ENCODE measurements at places on chromosomes 6 and 20.
A peak's percentile ranks its signal among the peaks of the same experiment; 100 is the strongest.

DNA sequence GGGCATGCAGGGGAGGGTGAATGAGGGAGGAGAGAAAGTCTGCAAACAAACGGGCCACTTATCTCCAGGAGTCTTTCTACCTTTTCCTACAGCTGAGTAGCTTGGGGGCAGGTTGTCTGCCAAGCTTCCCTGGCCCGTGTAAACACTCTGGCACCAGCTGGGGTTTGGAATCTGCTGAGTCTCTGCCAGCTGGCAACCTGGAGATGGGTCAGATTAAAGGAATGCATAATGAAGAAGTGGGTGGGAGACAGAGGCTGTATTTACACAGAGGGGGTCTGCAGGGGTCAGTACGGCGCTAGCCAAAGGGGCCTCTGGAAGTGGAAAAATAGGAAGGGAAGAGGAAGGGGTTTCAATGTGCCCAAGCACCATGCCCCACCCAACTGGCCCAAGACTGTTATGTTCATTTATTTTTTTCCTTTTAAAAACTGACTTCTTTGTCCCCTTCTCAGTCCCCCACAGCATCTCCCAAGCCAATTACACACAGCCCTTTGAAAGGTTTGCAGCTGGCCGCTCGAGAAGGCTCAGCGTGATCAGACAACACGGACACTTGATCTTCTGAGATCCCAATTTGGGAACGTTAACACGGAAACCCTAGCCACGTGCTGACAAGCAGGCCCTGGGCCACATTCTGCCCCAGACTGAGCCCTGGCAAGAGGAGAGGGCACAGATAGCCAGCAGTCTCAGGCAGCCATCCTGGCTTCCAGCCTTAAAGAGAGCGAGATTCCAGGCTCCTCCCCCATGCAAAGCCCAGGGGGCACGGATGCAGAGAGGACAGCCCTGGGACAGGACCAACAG is 25.2 kb downstream of the TRAM2 start:
- peak; percentile 94 for DNase-seq

DNA sequence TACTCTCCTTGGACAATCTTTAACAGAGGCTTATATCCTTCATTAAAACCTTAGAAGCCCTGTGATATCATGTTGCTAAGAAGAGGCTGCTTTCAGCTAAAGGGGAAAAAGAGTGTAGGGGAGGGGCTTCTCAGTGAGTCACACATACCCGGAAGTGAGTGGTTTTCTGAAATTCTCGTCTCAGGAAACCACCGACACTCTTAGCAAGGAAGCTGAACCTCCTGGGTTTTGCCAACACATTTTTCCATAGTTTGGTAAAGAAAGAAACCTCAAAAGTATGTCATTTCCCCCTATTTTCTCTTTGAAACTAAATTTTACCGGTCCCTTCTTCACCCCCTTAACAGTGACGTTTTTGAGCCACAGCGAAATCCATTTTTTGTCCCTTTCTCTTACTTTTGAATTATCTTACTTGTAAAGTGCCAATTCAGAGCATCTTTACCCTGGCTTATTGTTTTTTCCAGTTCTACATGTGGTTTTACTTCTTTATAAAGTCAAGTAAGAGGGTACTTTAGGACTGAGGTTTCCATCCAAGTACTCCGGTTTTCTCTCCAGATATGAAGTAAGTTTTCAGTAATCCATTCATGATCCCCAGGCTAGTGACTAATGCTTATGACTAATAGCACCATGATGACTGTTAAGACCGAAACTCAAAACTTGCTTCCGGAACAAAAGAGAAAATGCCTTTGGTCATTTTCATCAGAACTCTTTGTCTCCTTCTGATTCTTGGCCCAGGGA is 219.3 kb downstream of the ARHGAP18 start:
- DNase-seq: peak; percentile 96

DNA sequence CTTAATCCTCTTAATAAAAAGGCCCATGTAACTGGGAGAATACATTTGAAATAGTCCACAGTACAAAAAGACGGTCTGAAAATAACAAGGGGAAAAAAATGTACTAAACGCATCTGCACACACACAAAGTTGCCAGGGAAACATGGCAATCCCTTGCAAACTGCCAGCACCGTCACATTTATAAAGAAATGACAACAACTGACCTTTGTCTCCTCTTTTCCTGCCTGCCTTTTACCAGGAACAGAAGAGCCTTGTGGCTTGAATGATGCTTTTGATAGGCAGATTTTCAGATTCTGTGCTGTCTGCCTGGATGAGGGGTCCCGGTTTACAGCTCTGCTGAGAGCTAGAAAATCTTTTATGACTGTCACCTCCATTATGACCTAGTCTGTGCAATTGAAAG is 308.6 kb upstream of the ZFP64 start:
- DNase-seq: no peak

DNA sequence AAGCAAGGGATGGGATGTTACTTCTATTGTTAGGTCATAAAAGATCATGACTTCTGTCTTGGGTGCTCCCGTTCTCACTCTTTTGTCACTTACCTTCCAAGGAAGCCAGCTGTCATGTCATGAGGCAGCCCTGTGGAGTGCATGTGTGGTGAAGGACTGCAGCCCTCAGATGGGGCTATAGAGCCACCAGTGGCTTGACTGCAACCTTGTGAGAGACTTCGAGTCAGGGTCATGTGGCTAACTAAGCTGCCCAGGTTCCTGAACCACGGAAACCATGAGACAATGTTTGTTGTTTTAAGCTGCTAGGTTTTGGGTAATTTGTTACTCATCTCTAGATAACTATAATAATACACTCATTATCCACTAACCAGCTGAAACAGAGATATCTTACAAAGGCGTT is 477.1 kb downstream of the BTBD3 start:
- no peak for DNase-seq

GRCh38 chr6:130525408-130525807 is 159.6 kb downstream of the TMEM200A start:
- no peak for DNase-seq

DNA sequence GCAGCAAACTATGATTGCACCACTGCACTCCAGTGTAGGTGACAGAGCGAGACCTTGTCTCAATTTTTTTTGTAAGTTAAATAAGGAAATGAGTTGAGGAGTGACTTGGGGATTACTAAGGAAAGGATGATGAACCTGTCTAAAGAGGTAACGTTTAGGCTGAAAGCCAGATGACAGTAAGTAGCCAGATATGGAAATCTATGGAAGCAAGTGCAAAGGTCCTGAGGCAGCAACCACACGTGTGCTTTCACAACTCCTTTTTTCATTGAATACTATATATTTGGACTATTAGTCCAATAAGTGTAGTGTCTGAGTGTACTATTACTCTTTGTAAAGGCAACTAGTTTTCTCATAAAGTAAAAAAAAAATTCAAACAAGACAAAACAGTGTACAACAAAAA is 147.4 kb downstream of the CD24 start:
- no peak for DNase-seq

DNA sequence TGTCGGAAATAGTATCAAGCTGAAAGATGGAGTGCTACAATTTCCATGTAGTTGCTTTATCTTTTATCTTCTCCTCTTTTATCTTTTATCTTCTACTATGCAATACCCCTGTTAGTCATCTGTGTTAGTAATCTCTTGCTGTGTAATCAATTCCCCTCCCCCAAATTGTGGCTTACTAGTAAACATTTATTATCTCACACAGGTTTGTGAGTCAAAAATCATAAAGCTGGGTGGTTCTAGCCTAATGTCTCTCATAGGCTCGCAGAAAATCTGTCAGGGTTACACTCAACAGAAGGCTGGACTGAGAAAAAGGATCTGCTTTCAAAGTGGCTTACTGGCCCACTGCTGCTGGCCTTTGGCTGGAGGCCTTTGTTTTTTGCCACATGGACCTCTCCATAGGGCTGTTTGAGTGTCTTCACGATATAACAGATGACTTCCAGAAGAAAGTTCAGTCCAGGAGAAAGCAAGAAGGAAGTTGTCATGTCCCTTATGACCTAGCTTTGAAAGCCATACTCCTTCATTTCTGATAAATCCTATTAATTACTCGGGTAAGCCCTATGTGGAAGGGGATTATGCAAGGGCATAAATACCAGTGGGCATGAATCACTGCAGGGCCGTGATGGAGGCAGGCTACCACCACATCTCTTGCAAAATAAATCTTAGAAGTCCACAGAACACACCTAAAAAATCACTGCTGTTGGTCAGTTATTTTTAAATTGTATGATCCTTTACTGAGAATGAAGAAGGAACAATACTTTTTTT is 24.5 kb upstream of the PTCHD4 start:
- DNase-seq: peak; percentile 88

GRCh38 chr20:54351371-54352136 is 123.8 kb upstream of the DOK5 start:
- no peak for DNase-seq

- DNase-seq: no peak
These were observed 28.4 kb downstream of the DAAM2 start for GRCh38 chr6:39820553-39820952.

- no peak for DNase-seq
These were observed 325.7 kb downstream of the TBC1D32 start for GRCh38 chr6:121008553-121008952.

DNA sequence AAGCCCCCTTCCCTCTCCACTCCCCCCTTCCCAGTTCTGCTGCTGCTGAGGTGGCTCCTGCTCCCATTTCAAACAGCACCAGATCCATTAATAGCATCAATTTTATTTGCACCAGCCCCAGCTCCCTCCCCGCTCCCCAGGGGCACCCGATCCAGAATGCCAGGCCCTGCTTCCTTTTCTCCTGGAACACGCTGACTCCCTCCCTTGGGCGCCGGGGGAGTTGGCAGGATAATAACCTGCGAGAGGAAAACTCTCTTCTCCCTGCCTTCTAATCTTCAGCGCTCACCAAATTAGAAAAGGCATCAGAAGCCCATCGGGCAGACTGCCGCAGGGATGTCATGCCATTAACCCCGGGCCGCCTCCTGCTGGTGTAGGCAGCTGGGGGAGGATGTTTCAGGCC is 77.8 kb downstream of the NCR2 start:
- DNase-seq: no peak

- DNase-seq: no peak
These were observed 28.9 kb downstream of the PLG start for GRCh38 chr6:160730911-160731310.

GRCh38 chr20:46631212-46631869 is 19.9 kb downstream of the SLC13A3 start:
- peak; percentile 16 for DNase-seq

GRCh38 chr6:3744901-3745470 is 6.5 kb downstream of the PXDC1 start:
- DNase-seq: no peak

DNA sequence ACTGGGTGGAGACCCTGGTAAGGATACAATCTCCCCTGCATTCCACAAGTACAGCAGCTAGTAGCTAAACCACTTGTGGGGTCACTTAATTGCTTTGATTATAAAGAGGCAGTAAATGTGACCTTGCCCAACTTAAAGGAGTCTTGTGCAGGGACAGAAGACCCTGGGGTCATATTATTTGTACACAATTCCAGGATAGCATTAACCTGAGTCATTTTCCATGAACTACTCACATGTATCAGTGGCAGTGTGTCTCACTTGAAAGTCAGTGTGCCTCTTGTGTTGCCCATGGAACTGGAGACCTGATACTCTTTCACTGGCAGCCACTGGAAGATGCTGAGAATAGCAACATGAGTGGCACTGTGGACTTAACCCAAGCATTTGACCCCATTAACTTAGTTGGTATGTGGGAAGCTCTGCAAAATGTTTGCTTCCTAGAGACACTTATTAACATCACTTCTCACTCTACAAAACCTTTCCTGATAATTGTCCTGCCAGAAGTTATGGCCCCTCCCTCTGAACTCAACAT is 28.9 kb downstream of the CLIC5 start:
- DNase-seq: no peak

GRCh38 chr6:109290143-109290931 is 91.9 kb downstream of the CD164 start:
- DNase-seq: no peak

DNA sequence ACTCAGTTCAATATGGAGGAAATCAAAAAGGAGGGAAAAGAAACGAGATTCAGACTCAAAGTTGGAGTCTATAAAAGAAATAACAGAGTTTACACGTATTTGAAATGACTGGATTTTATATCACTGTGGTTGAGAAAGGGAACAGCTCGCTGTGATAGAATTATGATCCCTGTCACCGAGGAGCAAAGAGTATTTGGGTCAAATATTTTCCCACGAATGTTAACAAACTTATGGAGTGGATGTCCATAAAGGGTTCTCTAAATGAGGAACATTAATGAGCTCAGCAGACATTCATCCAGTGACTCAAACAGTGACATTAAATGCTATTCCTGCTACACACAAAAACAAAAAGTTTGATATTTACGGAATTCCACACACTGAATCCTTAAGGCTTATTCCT is 57.9 kb downstream of the FHL5 start:
- no peak for DNase-seq

DNA sequence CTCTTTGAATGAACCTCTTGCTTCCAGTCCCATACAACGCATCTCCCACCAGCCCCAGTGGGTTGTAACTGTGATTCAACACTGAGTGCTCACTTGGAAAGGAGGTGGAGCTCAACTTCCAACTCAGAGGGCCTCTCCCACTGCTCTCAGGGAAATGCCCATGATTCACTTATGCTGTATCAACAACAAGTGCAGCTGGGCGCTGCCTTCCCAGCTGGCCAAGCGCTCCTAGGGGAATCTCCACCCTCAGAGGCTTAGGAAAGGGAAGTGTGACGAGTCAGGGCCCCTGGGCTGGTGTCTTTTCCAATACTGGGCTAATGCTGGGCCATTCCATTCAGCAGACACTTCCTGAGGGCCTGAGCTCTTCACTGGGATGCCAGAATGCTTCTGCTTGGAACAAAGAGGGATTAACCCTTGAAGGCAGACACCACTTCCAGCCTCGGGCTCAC is 8.1 kb upstream of the OCSTAMP start:
- peak; percentile 83 for DNase-seq

DNA sequence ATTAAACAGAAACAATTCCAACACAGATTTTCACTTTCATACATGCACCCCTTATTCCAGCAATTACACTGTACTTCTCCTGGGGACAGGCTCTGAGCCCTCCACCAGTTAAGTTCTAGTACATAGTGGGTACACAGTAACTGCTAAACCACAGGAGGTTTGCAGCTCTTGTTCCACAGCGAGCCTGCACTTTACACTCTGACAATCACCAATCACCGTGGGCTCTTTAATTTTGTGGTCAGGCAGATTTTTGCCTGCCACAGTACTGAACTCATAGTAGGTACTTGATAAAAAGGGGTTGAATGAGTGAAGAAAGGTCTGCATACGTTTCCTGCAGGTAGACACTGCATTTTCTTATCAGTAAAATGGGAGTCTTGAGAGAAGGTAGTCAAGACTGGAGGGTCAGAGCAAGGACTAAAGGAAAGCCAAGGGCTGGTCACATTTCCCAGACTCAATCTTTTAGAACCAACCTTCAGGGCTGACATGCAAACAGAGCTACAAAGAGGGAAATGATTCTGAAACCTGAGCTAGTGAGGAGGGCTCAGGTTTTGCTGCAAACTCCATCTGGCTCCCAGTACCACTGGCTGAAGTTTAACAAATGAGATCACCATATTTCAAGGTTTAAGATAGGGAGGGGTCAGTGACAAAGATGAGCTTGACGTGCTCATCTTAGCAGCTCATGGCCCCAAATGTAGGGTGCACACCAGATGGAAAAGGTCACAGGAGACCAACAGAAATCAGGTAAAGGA is 404.6 kb downstream of the BTBD9 start:
- no peak for DNase-seq

- no peak for DNase-seq
These were observed 17.0 kb upstream of the HLA-A start for GRCh38 chr6:29925321-29925720.
